ENCODE measurements at places on chromosomes 2 and 18.

GRCh38 chr2:20576598-20577115 lies 74.2 kb downstream of the HS1BP3 start:
- DNase-seq = no peak
- H3K27ac ChIP-seq = peak overlapping the region; percentile 91
- H3K4me1 ChIP-seq = peaks cover 23% of the 10 kb centered on the region

GRCh38 chr2:201126308-201127151 lies 10.6 kb downstream of the CFLAR start:
- H3K27ac ChIP-seq = peak overlapping the region; percentile 95
- peaks cover 18% of the 10 kb centered on the region for H3K36me3 ChIP-seq
- peaks cover 80% of the 10 kb centered on the region for H3K4me1 ChIP-seq
- no peaks in the 10 kb centered on the region for H3K27me3 ChIP-seq
- peak overlapping the region; percentile 87 for H3K4me3 ChIP-seq

DNA sequence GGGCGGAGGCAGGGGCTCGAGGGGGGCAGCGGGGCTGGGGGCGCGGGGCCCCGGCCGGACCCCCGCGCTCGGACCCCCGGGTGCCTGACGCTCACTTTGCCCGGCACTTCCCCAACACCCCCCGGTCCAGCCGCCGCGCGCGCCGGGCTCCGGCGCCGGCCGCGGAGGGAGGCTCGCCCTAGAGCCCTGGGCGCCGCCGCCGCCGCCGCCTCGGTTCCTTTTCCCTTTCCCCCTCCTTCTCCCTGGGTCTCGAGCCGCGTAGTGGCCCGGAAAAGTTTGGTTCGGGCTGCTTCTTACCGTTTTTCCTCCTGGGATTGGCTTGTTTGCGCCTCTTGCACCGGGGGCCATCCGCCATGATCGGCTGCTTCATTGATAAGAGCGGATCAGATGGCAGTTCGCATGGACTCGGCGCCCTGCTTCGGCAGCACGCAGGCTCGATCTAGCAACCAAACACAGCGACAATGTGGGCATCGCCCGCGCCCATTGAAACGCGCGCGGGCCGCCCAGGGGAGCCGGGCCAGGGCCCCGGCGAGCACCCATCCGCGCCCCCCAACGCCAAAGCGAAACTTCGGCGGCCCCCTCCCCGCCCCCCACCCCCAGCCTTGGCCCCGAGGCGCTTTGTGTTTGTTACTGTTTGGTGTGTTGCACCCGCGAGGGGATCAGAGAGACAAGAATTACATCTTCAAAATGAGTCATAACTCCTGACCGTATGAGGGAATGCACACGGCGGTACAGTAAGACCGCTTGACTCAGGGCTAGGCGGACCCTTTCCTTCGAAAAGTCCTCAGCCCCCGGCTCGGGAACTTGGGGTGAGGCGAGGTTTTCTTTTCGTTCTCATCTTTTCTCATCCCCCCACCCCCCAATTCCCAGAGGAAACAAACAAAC lies 2.7 kb downstream of the ZEB2 start:
- peaks cover 3% of the 10 kb centered on the region for H3K4me1 ChIP-seq
- peak; percentile 69 for DNase-seq
- peak overlapping the region; percentile 86 for H3K27ac ChIP-seq
- H3K4me3 ChIP-seq = no peak overlapping the region
- H3K36me3 ChIP-seq = no peaks in the 10 kb centered on the region

DNA sequence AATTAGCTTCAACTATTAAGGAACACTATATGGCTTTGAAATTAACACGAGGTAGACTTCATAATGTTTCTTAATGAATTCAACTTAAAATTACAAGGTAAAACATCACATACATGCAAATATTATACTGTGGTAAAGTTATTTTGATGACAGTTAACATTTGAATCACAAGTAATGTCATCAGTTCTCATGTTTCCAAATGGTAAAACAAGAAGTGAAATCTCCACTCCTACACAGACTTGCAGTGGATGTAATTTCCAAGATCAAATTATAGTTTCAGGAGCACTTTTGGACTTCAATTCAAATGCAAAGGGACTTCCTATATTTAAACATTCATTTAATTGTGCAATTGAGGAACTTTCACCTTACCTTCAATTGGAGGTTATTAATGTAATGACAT lies 39.1 kb downstream of the C18orf54 start:
- no peak overlapping the region for H3K27ac ChIP-seq
- peaks cover 9% of the 10 kb centered on the region for H3K27me3 ChIP-seq
- no peak for DNase-seq
- H3K4me3 ChIP-seq = no peak overlapping the region
- peaks cover 1% of the 10 kb centered on the region for H3K4me1 ChIP-seq
- no peaks in the 10 kb centered on the region for H3K36me3 ChIP-seq

- no peak for DNase-seq
- no peaks in the 10 kb centered on the region for H3K36me3 ChIP-seq
- peaks cover 10% of the 10 kb centered on the region for H3K27me3 ChIP-seq
Measured at GRCh38 chr2:54504866-54505265, 48.7 kb downstream of the SPTBN1 start.

DNA sequence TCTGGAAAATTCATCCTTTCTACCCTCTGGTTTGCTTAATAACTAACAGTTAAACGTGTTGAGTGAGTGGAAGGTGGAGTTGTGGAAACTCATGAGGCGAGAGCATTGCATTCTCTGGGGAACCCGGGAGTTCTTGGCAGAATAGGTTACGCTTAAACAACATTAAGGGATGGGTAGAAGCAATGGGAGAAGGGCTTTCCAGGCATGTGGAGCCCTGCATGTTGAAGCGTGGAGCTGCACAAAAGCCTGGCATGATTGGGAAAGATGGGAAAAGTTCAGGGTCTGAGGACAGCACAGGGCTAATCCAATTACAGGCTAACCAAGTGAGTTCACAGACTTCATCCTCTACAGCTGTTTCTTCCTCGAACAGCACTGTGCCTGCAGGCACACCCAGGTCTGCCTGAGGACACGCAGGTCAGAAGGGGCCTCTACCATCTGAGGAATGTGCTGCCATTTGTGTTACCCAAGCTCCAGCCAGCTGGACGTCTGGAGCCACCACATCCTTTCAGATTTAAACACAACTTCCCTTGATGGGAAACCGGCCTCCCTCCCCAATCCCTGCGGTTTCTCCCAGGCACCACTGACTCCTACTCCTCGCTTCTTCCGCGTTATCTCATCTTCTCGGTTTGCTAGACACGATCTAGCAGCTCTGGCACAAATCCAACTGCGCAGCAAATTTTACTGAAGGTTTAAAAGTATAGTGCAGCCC lies 164.2 kb downstream of the ANTXR1 start:
- H3K27ac ChIP-seq = no peak overlapping the region
- no peak for DNase-seq
- H3K4me1 ChIP-seq = peaks cover 1% of the 10 kb centered on the region
- no peaks in the 10 kb centered on the region for H3K36me3 ChIP-seq
- peaks cover 19% of the 10 kb centered on the region for H3K27me3 ChIP-seq
- no peak overlapping the region for H3K4me3 ChIP-seq

DNA sequence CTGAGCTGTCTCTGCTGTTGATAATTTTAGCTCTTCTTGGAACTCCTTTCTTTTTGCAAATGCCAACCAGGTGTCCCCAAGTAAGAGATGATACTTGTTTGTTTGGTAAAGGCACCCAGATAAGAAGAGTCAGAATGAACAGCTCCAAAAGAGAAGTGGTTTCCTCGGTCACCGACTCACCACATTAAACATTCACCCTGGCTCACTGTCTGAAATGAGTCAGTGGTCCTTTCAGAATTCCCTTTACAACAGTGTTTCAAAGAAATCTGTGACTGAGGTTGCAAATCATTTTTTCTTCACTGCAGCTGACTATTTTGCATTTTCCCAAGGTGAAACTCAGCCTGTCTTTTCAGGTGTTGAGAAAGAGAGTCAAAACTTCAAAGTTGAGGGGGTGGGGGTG lies 16.2 kb upstream of the CXCR4 start:
- H3K4me1 ChIP-seq = peaks cover 83% of the 10 kb centered on the region
- no peak for DNase-seq
- H3K4me3 ChIP-seq = peak overlapping the region; percentile 76
- H3K27ac ChIP-seq = peak overlapping the region; percentile 88

GRCh38 chr2:225434014-225434413 lies 34.5 kb downstream of the NYAP2 start:
- H3K4me1 ChIP-seq = no peaks in the 10 kb centered on the region
- no peak overlapping the region for H3K27ac ChIP-seq
- no peaks in the 10 kb centered on the region for H3K36me3 ChIP-seq
- H3K27me3 ChIP-seq = peaks cover 3% of the 10 kb centered on the region
- DNase-seq = no peak
- H3K4me3 ChIP-seq = no peak overlapping the region

GRCh38 chr2:44932564-44933392 lies 8.7 kb upstream of the SIX3 start:
- peaks cover 1% of the 10 kb centered on the region for H3K36me3 ChIP-seq
- no peak for DNase-seq
- peak overlapping the region; percentile 54 for H3K27ac ChIP-seq
- peaks cover 16% of the 10 kb centered on the region for H3K4me1 ChIP-seq

- no peaks in the 10 kb centered on the region for H3K36me3 ChIP-seq
- H3K27me3 ChIP-seq = peaks cover 36% of the 10 kb centered on the region
- peak overlapping the region; percentile 55 for H3K4me3 ChIP-seq
- peaks cover 4% of the 10 kb centered on the region for H3K4me1 ChIP-seq
Measured at GRCh38 chr18:3493501-3494244, 43.7 kb downstream of the TGIF1 start.

GRCh38 chr18:48575658-48576456 lies 37.0 kb downstream of the CTIF start:
- H3K4me3 ChIP-seq = no peak overlapping the region
- H3K4me1 ChIP-seq = no peaks in the 10 kb centered on the region
- no peaks in the 10 kb centered on the region for H3K27me3 ChIP-seq
- no peaks in the 10 kb centered on the region for H3K36me3 ChIP-seq
- H3K27ac ChIP-seq = no peak overlapping the region
- no peak for DNase-seq

- H3K36me3 ChIP-seq = no peaks in the 10 kb centered on the region
- H3K4me1 ChIP-seq = peaks cover 5% of the 10 kb centered on the region
- no peak for DNase-seq
- no peak overlapping the region for H3K27ac ChIP-seq
- no peak overlapping the region for H3K4me3 ChIP-seq
- no peaks in the 10 kb centered on the region for H3K27me3 ChIP-seq
Measured at GRCh38 chr2:19131871-19132270, 226.6 kb downstream of the OSR1 start.

- no peaks in the 10 kb centered on the region for H3K4me1 ChIP-seq
- no peak overlapping the region for H3K4me3 ChIP-seq
- no peak overlapping the region for H3K27ac ChIP-seq
Measured at GRCh38 chr2:38557981-38558380, 44.7 kb downstream of the HNRNPLL start.

Measured in activated naive CD8-positive, alpha-beta T cell treated with anti-CD3 and anti-CD28 coated beads, Interleukin-2, amount 10 ng/mL, durations not matched to agents 7 days and 5 days (primary cell).